ENCODE measurements at places on chromosomes 6 and 20.

- no peak for DNase-seq
Measured at GRCh38 chr6:884570-884969, 191.6 kb upstream of the EXOC2 start.

GRCh38 chr20:46946181-46946624, 51.6 kb downstream of the EYA2 start:
- no peak for DNase-seq

DNA sequence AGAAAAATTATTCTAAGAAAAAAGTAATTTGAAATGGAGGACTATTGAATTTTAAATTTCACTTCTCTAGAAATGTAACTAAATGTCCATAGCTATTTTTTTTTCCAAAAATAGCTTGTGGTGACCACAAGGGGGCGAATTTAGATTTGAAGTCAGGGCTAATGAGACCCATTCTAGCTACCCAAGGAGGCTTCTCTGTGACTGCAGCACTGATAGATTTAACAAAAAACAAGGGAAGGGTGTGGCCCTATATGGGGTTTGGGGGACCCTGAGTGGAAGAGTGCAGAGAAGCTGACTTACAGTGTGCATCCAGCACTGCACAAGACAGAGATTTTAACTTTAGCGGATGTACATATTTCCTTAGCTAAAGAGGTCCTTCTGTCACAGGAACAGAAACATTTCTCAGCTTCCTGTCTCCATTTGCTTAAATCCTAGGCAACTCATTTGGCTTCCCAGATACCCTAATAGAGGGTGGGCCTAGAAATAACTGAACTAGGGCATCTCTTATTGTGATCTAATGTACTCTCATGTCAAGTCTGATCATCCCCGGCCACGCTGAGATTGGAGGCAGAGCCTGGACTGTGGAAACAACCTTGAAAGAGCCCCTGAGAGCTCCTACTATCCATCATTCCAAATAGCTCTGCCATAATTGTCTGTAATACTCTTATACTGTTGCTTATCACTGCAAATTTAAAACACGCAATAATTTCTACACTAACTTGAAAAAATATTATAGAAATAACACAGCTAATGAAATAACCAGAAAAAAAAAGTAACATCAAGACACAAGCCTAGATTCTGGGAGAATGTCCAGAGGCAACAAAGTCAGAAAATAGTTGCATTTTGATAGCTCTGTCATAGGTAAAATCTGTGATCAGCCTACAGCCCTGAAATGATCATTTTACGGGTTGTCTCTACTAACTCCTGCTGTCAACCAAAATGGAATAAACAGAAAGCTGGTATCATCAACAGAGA, 93.6 kb downstream of the SNAP91 start:
- DNase-seq = no peak

GRCh38 chr6:162014069-162014811, 713.3 kb downstream of the PRKN start:
- no peak for DNase-seq

DNA sequence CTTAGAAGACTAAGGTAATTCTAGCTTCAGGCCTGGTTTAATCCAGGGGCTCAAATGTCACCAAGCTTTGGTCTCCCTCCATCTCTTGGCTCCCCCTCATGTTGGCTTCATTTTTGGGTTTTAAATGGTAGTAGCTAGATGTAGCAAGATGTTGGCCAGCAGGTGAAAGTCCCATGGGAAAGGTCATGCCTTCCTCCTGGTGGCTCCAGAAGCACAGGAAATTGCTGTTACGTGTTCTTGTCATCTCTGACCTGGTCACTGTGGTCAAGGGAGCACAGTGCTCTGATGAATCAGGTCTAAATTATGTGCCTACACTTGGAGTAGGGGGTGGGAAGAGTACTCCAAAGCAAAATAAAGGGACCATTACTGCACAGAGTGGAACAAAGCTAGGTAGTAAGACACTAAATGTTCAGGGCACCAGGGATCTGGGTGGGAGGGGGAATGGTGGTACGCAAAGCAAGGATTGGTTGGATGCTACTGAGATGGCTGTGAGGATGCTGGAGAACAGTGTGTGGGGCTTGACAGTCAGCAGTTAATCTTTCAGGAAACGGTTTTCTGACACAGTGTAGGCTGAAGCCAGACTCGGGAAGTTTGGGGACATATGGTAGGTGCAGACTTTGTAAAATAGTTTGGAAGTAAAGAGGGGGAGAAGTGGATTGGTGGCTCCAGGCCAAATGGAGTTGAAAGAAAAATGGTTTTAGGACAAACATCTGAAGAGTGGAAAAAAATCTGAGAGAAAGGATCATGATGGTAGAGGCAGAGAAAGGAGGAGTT, 30.1 kb downstream of the CDS2 start:
- no peak for DNase-seq

- DNase-seq = no peak
Measured at GRCh38 chr6:45746046-45746445, 269.6 kb downstream of the CLIC5 start.

- DNase-seq = peak; percentile 67
Measured at GRCh38 chr20:44959638-44960102, 527 bp downstream of the TOMM34 start.

GRCh38 chr6:148242180-148242579, 100.5 kb upstream of the SASH1 start:
- DNase-seq = no peak

- DNase-seq = no peak
Measured at GRCh38 chr6:147603392-147604081, 95.0 kb downstream of the SAMD5 start.

DNA sequence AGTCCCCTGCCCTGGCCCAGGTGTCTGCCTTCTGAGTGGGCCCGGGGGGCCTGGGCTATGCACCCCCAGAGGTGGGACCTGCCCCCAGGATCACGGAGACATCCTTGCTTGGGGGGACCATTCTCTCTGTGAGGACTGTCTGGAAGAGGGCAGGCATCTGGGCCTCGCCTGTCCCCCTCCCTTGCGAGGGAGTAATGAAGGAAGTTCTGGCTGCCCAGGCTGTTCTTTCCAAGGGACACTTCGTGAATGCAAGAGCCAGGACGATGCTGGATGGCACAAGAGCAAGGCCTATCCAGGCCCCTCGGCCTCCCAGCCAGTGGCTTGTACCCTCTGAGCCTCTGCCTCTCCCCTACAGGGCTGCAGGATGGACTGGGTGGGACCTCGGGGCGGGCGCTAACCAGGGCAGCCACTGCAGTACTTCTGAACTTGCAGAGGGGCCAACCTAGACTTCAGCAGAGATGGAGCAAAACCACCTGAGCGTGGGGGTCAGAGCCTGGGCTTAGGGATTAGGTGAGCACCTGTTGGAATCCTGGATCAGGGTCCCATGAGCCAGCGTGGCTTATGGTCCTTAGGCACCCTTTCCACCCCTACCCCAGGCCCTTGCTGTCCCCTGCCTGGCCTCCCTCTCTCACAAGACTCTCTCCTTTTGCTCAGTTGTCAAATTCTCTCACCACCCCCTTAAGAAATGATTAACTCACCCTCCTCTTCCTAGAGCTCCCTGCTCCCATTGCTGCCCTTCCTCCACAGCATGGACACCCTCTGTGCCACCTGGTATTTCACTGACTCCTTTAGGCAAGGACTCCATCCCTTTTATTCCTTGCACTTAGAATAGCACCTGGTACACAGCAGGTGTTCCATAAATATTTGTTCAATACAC, 53.2 kb downstream of the CTCFL start:
- no peak for DNase-seq

- DNase-seq = no peak
Measured at GRCh38 chr6:7763881-7764280, 38.0 kb downstream of the BMP6 start.

GRCh38 chr6:17705428-17705777, 1.3 kb downstream of the NUP153 start:
- no peak for DNase-seq

DNA sequence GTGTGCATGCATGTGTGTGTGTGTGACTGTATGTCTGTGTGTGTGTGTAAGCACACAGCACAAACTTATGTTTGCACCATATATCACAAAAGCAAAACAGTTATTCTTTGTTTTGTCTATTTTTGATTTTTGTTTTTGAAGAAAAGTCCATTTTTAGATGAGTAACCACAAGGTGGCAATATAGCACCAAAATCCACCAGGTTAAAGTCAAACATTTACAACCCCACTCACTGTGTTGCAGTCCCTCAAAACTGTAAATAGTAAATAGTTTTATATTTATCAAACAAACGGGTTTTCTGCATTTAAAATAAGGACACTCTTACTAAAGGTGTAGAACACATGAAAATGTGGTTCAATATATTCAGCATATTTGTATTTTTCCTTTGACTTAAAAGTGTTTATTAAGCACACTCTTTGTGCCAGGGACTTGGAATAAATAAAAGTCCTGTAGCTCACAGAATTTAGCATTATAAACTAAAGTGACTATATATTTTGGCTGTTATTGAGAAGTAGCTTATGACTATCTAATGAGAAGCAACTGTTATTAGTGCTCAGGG, 118.5 kb downstream of the GFRAL start:
- DNase-seq = no peak

DNA sequence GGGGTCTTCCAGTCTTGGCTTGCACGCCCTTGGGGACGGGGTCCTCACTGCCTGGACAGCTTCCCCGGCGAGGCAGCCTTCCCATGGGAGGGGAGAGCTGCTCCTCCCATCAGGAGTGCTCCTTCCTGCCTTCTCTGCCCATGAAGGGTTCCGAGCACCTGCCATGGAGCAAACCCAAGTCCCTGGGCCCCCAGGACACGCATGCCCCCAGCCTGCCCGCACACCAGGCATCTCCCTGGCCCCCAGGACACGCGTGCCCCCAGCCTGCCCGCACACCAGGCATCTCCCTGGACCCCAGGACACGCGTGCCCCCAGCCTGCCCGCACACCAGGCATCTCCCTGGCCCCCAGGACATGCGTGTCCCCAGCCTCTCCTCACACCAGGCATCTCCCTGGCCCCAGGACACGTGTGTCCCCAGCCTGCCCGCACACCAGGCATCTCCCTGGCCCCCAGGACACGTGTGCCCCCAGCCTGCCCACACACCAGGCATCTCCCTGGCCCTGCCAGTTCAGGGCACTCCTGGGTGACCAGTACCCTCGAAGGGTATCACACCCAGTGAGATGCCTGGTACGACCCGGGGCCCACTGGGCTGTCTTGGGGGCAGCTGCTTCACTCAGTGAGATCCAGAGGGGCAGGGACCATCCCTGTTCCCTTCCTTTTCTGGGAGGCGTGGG, 21.7 kb downstream of the COL20A1 start:
- DNase-seq = no peak

- DNase-seq = no peak
Measured at GRCh38 chr6:7630792-7631191, 40.8 kb downstream of the SNRNP48 start.

DNA sequence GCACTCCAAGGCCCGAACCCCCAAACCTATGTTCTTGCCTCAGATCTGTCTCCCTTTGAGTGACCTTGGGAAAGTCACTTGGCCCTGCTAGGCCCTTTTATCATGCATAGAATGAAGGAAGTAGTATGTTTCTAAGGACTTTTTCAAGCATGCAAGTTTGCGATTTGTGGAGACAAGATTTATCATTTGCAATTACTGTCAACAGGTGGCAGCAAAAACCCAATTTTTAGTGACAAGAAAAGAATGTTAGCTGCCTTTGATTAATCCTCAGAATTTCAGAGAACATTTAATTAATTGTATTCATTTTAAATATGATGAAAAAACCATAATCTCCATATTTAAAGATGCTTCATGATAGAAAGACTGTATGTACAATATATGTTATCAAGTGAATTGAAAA, 28.3 kb upstream of the PREP start:
- DNase-seq = no peak

- DNase-seq = no peak
Measured at GRCh38 chr6:136923954-136924673, 2.0 kb downstream of the SLC35D3 start.

DNA sequence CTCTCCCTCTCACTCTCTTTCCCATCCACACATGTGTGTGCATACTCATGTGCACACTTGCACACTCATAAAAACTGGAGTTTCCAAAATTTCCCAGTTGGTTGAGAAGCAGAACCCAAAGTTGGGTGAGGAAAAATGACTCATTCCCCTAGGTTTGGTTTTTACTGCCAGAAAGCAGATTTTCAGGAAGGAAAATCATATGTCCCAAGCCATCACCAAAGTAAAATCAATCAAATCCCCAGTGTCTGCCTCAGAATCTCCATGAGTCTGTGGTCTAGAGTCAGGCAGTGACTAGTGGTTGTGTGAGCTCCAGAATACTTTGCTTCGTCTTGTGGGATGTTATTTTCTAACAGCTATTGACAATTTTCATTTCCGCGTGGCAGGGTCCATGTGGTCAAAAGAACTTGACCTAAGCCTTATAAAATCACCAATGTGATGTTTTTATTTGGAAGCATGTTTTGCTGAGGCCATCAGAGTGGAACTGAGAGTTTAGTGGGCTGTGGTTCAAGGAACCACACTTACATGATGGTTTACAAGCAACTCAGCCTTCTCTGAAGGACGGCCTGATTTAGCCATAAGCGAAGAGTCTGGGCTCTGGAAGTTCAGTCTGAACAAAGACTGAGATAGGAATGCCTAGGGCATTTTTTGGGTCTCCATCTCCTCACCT, 81.9 kb upstream of the CCN6 start:
- no peak for DNase-seq

- DNase-seq = no peak
Measured at GRCh38 chr6:156017838-156018237, 562.2 kb upstream of the NOX3 start.

DNA sequence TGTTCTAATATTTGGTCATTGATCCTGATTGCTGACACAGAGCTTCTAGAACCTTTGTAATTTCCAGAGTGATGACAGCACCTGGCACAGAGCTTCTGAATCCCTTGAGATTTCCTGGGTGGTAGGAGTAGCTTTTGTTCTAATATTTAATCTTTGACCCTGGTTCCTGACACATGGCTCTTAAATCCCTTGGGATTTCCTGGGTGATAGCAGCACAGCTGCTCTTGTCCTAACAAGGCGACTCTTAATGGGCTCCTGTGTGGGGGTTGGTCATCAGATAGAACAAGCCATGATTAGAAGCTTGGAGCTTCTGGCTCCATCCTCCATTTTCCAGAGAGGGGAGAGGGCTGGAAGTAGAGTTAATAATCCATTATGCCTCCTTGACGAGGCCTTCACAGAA, 18.4 kb downstream of the GMPR start:
- no peak for DNase-seq

DNA sequence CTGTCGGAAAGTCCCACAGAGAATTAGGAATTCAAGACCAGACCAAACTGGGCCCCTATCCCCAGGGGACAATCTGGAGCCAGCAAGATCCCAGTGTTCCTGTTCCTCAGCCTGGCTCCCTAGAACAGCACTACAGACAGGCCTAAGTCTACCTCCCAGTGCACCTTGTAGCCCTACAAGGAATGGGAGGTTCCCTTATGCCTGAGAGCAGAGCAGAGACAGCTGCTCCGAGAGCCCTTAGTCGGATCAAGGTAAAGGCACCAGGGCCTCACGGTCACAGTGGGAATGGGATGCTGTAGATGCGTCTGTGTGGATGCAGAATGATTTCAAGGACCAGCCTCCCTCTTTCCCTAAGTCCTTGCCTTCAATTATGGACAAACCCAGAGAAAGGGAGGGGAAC, 204.5 kb upstream of the STXBP5 start:
- DNase-seq = no peak

- DNase-seq = no peak
Measured at GRCh38 chr6:25387911-25388310, 108.7 kb downstream of the CARMIL1 start.

- no peak for DNase-seq
Measured at GRCh38 chr6:135527116-135527959, 29.8 kb upstream of the AHI1 start.

- DNase-seq = no peak
Measured at GRCh38 chr6:113318575-113318917, 538.6 kb upstream of the MARCKS start.

Measured in activated T-helper 9 cell treated with anti-CD3 and anti-CD28 coated beads, Interleukin-2, amount 50 U/mL, for 16 hours (primary cell).